Suppressor macrophage treated with lipopolysaccharide for 1 hour (primary cell): ENCODE measurements at places on chromosomes 7 and 10.

GRCh38 chr7:17774716-17775288, 165.5 kb downstream of the SNX13 start:
- no peak for DNase-seq

DNA sequence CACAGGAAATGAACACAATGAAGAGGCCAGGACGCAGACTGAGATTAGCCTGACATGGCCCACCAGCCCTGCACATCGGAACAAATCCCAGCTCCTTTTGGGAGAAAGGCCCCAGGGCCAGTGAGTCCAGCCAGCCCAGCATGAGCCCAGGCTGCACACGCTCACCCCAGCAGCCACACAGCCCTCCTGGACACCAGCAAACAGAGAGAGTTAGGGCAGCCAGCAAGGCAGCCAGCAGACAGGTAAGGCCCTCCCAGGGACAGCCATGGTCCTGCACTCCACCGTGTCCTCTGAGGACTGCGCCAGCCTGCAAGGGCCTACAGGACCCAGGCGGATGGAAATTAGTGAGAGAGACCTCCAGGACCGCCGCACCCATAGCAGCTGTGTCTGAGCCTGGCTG, 8.1 kb upstream of the GRID1 start:
- no peak for DNase-seq

- DNase-seq, result peak; percentile 59
These were observed 39.5 kb downstream of the RSU1 start for GRCh38 chr10:16777473-16778370.

- DNase-seq, result no peak
These were observed 21.4 kb downstream of the BZW2 start for GRCh38 chr7:16667355-16667754.

- DNase-seq, result no peak
These were observed 44.1 kb downstream of the CHST3 start for GRCh38 chr10:72008096-72008981.

GRCh38 chr7:140212100-140212881, 35.5 kb upstream of the KDM7A start:
- DNase-seq, result peak; percentile 82

GRCh38 chr10:79405995-79406515, 39.4 kb downstream of the ZCCHC24 start:
- DNase-seq, result no peak

DNA sequence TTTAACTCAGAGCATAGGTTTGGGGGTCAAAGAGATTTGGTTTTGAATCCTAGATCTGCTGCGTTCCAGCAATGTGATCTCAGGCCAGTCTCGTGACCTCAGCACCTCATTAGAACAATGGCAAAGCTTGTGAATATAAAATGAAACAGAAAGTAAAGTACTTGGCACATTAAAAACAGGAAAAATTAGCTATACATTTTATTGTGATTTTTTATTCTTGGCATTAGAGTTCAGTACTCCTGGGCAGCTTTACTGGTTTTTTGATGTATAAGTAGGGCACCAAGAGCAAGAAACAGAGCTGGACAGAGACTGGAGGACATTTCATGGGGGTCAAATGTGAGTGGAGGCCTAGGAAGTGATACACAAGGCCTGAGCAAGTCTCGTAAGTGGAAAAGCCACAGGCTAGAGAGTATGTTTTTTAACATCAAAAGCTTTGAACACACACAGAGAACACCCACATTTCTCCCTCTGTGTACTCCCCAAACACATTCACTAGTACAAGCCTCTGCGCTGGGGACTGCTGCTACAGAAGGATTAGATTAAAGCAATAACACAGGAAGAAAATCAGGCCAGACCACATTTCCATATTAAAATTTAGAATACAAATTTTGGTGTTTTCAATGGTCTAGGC, 157.2 kb upstream of the SLC25A13 start:
- no peak for DNase-seq
